ENCODE measurements at places on chromosomes 16 and 17.

GRCh38 chr16:66486773-66487579 lies 59.9 kb downstream of the BEAN1 start:
- DNase-seq, result no peak

GRCh38 chr17:45274033-45274432 lies 12.1 kb upstream of the SPATA32 start:
- no peak for DNase-seq

- peak; percentile 89 for DNase-seq
Measured at GRCh38 chr17:75872434-75873351, 5.7 kb downstream of the TRIM47 start.

GRCh38 chr16:30494709-30495108 lies 22.2 kb downstream of the ITGAL start:
- DNase-seq, result no peak

DNA sequence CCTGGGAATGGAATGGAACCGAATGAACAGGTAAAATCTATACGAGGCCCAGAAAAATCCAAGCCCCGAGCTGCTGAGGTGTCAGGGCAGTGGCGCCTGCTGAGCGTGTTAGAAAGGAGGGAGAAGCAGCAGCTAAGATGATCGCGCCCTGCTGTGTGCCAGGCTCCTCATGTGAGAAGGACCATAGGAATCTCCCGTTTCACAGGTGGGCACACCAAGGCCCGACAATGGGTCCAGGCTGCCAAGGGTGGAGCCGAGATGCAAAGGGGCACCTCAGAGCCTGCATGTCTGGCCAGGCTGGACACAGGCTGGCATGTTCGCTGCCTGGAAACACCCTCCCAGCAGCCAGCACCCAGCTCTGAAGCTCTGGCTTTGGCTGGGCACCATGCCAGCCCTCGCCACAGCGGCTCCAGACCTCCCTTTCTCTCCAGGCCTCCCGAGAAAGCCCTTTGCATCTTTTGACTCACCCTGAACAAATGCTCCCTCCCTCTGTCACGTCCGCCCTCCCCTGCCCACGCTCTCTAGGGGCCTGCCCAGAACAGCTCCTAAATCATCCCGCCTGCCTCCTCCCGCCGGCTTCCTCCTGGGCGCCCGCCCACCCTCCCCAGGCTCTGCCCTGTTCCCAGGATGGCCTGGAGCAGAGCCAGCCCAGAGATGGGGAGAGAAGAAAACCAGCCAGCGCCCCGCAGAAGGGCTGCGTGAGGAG lies 217.8 kb upstream of the GSE1 start:
- DNase-seq, result peak; percentile 1

DNA sequence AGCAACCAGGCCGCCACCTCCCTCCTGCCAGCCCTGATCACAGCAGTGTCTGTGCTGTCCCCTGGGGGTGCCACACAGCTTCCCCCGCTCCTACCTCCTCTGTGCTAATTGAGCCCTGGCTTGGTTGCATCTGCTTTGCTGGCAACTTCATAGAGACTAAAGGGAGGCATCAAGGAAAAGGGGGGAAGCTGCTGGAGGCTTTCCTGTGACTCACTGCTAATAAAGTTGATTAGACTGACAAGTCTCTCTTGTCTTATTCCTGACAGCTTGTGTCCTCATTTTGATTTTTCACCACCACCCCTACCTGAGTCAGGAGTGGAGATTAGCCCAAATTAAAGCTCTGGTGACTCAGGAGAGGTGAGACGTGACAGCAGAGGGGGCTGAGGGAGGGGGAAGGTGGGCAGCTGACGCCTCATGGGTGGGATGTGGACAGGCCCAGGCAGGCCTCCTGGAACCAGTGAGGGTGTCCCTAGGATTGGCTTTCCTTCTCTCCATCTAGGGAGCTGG lies 310.0 kb downstream of the CBLN1 start:
- no peak for DNase-seq

DNA sequence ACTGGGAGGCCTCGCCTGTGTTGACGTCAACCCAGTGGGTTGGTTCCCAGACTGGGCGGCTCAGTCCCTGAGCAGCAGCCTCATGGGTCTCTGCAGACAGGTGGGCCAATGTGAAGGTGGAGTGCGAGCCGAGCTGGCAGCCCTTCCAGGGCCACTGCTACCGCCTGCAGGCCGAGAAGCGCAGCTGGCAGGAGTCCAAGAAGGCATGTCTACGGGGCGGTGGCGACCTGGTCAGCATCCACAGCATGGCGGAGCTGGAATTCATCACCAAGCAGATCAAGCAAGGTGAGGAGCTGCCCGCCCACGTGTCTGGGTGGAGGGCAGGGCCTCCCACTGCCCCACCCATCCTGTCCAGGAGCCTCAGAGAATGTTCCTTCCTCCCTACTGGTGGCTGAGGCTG lies 44.1 kb downstream of the MRC2 start:
- no peak for DNase-seq

GRCh38 chr16:86479419-86479818 lies 30.9 kb upstream of the FOXF1 start:
- no peak for DNase-seq

- no peak for DNase-seq
Measured at GRCh38 chr17:66411520-66411919, 109.1 kb downstream of the PRKCA start.

GRCh38 chr16:73714976-73715375 lies 581.6 kb upstream of the PSMD7 start:
- DNase-seq, result no peak

All from activated naive CD4-positive, alpha-beta T cell treated with anti-CD3 and anti-CD28 coated beads, Interleukin-2, amount 10 ng/mL, durations not matched to agents 7 days and 5 days (primary cell).